ENCODE measurements at places on chromosomes 2 and 18.

DNA sequence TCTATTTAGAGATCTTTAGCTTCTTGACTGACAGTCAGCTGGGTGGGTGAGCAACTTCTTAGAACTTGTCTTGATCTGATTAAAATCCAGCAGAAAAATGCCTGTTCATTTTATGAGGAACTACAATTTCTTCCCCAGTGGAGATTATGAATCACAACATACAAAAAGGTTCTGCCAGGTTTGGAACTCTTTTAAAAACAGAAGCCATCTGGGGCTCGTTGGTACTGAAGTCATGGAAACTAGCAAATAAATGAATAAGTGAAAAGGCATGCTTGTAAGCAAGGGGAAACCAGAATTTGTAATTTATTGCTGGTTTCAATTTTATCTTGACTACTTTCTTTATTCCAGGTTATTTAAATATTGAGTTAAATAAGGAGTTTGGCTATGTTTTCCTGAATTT lies 767.4 kb downstream of the MBD2 start:
- no peak for DNase-seq

DNA sequence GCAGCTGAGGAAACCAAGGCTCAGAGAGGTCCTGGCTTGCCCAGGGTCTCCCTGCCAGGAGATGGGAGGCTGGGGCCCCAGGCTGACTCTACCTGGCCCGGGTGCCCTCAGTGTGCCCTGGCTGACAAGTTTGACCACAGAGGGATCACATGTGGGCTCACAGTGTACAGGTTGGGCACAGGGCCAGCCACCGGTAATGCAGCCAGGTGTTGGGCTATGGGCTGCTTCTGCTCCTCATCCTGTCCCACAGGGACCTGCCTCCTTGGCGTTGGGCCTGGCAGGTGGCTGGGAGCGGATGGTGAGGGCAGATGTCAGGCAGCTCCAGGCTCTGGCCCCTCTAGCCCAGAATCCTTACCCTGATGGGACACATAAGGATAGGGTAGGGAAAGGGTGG lies 250.5 kb downstream of the LOXHD1 start:
- no peak for DNase-seq

DNA sequence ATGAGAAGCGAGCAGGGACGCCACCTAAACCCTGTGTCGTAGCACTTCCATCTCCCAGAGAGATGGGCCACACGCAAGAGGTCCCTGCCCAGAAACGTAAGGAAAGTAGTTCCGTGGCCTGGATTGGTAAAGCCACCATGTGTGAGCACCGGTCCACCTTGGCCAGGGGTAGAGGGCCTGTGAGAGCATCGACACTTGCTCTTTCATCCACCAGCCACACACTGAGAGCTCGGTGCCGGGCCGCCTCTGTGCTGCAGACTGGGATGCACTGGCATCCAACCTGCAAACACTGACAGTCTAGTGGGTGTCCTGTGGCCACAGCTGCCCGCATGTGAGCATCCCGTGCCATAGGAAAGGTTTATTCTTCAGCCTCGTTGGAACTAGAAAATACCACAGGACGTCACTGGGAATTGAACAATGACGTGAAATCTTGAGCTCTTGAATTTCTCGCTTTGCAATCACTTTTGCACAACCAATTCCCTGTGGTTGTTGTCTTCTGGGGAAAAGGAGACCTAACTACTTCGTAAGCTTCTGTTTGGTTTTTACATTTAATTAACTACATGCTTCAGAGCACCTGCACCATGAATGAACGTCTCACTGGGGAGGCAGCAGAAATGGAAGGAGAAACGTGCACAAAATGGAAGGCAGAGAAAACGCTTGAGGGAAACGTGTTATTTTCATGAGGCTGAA lies 212.0 kb upstream of the RAB6C start:
- DNase-seq = no peak

GRCh38 chr2:133500917-133501316 lies 67.3 kb downstream of the NCKAP5 start:
- no peak for DNase-seq

- no peak for DNase-seq
Measured at GRCh38 chr2:7983451-7983850, 698.4 kb upstream of the ID2 start.
